ENCODE measurements at places on chromosomes 6 and 20.

GRCh38 chr6:80095600-80095999, 10.9 kb upstream of the BCKDHB start:
- no peak for DNase-seq

DNA sequence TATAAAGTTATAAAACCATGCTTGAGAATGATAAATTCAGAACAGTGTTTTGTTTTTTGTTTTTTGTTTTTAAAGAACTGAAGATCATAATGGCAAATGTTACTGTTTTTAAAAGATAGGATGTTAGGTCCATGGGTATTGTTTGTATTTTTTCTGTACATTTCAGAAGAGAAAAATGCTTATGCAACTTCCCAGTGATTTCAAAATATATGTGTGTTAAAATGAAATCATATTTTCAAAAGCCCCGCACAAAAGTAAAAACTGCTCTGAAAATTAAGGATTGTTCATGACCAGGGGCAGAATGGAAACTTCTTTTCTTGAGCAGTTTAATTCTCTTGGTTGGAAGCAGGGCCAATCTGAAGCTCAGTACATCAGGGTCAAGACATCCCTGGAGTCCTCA, 109.2 kb upstream of the SIRPG start:
- DNase-seq, result no peak

GRCh38 chr6:11237428-11237827, 5.0 kb upstream of the NEDD9 start:
- DNase-seq, result no peak

- DNase-seq, result no peak
Measured at GRCh38 chr6:108113557-108114519, 39.3 kb upstream of the OSTM1 start.

DNA sequence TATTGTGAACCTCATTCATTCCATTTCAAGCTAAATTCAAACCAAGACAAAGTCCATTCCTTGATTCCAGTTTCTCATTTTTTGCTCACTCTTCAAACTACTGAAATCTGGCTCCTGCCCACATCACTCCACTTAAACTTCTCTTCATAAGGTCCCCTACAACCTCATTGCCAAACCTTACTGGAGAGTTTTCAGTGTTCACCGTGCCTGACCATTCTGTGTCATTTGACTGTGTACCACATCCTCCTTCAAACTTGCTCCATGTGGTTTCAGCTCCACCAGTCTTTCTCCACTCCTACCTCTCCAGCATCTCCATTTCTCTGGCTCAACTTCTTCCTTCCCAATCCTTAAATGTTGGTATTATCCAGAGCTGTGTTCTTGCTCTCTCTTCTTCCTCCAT, 38.5 kb upstream of the TAB2 start:
- no peak for DNase-seq

GRCh38 chr6:145630598-145630997, 104.7 kb downstream of the EPM2A start:
- no peak for DNase-seq

- no peak for DNase-seq
Measured at GRCh38 chr6:96972689-96973088, 48.2 kb downstream of the KLHL32 start.

DNA sequence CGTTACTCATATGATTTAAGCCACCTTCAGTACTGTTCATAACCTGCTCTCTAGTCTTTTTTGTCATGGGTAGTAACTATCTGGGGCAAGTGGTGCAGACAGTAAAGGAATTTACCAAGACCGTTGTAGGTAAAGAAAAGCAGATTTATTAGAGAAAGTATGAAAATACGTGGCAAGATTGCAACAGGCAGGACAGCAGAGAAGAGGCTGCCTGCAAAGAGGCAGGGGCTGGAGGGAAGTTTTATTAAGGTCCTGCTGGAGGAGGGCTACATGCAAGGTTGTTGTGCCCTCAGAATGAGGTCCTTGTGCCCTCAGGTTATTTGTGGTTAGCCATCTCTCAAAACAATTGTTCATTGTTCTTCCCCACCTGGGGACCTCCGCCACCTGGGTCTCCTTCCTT, 444.3 kb downstream of the BCKDHB start:
- DNase-seq, result no peak

GRCh38 chr6:105485456-105485855, 82.6 kb upstream of the PREP start:
- no peak for DNase-seq

GRCh38 chr6:154526996-154527395, 16.5 kb upstream of the CNKSR3 start:
- no peak for DNase-seq

GRCh38 chr20:58146081-58146745, 82.2 kb downstream of the ANKRD60 start:
- DNase-seq, result no peak

DNA sequence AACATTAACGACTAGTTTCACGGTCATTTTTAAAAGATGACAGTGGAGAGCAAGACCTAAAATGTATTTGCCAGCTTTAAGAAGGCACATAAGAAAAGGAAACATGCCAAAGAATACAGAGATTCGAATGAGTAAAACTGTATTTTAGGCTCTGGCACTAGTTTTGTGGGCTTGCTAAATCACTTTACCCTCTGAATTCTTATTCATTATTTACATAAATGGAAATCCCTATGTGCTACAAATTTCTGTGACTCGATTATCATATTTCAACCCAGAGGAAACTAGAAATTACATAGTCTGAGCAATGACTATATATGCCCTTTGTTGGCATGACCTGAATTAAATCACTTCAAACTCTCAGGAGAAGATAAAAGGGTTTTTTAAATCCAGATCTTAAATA, 441.7 kb upstream of the RNF217 start:
- DNase-seq, result no peak

DNA sequence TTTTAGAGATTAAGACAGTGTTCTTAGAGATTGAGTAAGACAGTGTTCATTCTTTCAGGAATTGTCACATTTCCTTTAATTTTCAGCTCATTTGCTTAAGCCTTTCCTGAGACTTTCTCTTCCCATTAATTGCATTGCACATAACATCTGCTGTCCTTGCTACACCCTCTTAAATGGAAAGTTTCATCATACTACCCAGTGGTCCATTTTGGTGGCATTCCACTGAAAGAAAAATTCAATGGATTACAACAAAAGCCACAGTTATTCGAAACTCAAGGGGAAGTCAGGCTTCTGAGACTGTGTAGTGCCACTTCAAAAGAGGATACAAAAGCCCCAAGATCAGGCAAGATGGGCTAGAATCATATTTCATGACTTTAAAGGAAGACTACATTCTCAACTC, 64.0 kb downstream of the RSPO3 start:
- no peak for DNase-seq

DNA sequence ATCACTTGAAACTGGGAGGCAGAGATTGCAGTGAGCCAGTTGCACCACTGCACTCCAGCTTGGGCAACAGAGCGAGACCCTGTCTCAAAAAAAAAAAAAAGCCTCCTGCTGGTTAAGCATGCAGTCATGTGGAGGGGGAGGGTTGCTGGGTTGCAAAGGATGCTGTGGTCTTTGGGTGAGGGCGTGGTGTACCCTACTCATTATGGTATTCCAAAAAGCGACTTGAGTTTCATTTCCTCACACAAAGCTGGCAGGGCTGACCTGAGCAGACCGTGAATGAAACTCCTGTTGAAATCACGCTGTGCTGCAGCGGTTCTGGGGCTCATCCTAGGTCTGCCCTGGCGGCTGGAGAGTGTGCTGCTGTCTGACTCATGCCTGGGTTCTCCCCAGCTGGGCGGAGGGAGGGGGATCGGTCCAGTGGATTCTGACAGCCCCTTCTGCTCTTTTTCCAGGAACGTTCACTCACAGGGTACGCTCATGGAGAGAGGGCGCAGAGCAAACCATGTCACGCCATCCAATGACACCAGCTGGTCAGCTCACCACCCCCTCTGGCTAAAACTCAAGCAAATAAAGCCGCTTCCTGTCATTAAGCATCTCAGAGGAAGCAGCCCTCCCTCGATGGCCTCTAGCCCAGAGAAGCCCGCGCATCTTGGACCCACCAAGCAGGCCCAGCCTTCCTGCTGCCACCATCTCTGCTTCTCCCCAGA, 166.2 kb downstream of the SCML4 start:
- peak; percentile 31 for DNase-seq

GRCh38 chr6:148954934-148955333, 208.1 kb downstream of the UST start:
- DNase-seq, result no peak

DNA sequence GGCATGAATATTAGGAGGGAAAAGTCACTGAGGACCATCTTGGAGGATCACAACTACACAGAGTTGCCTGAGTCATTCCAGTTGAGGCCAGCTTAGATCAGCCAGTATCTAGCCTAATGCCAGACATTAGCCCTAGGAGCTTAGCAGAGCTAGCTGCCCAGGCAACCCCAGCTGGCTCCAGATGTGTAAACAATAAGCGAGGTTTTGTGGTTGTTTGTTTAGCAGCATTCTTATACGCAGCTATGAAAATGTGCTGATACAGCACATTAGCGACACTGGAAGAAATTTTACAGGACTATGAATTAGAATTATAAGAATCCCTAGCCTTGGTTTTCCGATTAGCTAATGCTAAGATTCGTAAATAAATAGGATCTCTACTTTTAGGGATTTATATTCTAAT, 59.3 kb downstream of the BTBD3 start:
- DNase-seq, result no peak

- peak; percentile 18 for DNase-seq
Measured at GRCh38 chr6:105994591-105995390, 91.3 kb upstream of the PRDM1 start.

DNA sequence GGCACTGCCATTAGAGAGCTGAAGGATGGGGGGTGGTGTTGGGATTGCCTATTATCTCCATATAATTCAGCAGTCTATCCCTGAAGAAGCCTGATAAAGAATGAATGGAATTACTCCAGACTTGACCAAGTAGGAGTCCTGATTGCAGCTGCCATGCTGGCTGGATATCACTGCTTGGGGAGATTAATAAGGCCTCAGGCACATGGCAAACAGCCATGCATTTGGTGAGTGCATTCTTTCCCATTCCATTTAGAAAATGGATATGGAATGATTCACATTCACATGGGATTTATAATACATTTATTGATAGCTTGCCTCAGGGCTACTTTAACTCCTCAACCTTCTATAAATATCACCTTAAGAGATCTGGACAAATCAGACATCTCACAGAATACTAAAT, 49.6 kb upstream of the HLA-A start:
- DNase-seq, result no peak

DNA sequence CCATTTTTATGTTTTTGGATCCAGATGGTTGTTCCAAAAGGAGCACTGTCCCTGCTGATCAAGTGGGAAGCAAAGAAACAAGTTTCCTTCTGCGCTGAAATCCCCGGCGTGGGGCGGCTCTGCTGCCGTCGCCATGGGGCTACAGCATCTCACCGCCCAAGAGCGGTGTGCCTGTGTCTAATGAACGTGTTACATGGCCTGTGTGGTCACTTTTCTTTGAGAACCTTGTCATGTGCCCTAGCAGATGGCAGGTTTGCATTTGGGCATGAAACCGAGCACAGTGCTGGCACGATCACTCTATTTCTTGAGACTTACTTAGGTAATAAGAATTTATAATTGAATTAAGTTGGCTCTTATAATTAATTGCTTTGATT, 51.9 kb downstream of the ZDHHC14 start:
- no peak for DNase-seq

DNA sequence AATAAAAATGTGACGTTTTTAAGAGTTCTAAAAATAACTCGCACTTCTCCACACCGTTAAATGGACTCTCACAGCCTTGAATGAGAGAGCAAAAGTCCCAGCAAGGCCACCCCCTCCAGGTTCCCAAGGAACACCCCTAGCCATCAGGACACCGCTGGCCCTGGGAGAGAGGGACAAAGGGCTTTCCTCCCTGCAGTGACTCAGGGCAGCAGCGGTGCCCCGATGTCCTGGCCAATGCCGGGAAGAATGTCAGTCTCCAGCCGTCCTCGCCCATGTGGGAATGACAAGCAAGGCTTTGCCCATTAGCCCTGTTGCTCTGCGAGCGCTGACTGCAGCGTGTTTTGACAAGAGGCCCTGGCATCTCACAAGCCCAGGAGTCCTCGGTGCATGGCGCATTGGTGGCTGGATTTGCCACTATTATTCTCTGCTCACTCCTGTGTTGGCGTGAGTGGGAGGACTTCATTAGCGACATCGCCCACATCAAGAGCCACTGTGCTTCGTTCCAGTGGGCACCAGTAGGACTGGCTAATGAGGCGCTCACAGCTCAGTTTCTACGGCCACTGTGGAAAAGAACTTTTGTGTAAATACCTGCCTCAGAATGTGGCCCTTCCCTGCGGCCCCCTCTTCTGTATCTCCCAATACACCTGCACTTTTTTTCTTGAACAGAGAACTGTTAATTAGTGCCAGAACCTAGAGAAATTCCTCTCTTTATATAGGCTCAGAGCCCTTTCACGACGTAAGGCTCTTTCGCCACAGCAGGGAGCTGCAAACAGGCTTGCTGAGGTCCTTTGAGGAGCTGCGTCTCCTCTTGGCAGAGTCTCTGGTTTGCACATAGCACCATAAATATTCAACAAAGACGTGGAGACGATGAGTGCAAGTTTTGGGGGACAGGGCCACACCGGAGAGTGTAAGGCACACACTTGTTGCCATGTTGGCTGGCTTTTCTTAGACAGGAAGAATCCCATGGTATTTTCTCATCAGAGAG, 336.6 kb downstream of the TAF4 start:
- no peak for DNase-seq

DNA sequence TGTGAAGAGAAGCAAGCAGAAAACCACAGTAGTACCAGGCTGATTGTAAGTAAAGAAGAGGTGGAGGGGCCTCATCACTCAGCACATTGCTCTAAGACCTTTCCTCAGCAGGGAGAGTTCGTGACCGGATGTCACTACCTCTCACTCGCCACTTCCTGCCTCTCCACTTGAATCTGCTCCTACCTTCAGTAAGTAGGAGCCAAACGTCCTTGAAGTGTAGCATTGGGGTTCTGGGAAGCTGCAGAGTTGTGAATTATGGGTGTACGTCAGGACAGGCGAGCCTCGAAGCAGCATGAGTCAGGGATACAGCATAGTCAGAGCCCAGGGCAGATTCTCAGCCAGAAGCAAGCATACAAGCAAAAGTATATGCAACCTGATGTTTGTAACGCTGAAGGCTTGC, 224.9 kb downstream of the PHACTR1 start:
- no peak for DNase-seq

DNA sequence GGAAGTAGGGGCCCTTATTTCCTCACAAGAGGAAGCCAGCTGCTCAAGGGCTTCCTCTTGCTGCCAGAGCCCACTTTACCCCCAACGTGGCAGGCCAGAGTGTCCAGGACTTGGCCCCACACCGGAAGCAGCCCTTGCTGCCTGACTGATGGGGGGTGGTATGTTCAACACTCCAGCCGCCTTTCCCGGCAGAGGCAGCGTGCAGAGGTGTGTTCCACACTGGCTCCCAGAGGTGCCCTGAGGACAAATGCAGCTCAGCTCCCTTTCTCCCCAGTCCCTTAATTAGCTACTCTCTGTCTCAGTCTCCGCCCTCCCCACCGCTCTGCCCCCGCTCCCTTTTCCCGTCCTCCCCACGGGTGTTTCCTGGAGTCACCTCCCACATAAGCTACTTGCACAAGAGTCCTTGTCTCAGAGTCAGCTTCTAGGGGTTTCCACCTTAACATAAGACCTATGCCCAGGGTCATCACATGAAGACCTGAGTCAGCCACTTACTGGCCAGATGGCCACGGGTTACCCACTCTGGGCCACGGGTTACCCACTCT, 61.7 kb upstream of the SHLD1 start:
- no peak for DNase-seq

All from activated CD4-positive, alpha-beta T cell treated with anti-CD3 and anti-CD28 coated beads for 24 hours (primary cell).